AG10803 (cell line): ENCODE measurements at places on chromosomes 4 and X.

GRCh38 chr4:1846580-1846979, 9.4 kb downstream of the LETM1 start:
- DNase-seq, result no peak

DNA sequence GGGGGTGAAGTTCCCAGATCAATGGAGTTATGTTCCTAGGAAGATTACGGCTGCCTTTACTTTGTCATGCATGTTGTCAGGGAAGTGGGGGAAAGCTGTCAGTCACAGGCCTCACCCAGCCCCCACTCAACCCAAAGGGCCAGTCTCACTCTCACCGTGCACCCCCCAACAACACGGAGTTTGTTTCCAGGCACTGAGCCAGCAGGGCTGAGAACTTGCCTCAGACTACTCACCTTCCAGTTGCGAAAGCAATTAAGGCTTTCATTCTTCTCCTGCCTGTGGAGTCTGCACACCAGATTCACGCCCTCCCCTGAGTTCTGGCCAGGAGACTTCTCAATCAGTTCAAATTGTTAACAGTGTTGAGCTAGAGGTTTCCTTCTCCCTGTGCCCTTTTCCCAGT, 114.3 kb downstream of the SH3BGRL start:
- peak; percentile 20 for DNase-seq

- DNase-seq, result no peak
Measured at GRCh38 chr4:97670703-97671269, 472.5 kb downstream of the STPG2 start.

GRCh38 chrX:9466124-9466495, 1.3 kb downstream of the TBL1X start:
- DNase-seq, result peak; percentile 21

DNA sequence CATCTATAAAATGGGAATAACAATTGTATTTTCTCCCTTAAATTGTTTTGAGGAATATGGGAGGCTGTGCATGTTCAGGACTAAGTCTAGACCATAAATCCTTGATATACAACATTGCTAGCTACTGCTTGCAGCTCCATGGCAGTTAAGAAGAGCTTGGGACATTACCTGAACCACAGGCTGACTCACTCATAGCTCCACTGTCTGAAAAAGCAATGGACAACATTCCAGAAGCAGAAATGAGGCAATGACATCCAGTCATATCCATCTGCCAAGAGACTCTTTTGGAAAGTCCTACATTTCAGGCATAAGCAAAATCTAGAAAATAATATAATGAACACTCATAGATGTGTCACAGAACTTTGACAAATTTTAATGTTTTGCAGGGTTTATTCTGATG, 167.3 kb upstream of the LEF1 start:
- DNase-seq, result peak; percentile 70
